ENCODE measurements at places on chromosomes 13 and 19.

GRCh38 chr13:97140611-97141010, 81.5 kb upstream of the MBNL2 start:
- no peak for DNase-seq

DNA sequence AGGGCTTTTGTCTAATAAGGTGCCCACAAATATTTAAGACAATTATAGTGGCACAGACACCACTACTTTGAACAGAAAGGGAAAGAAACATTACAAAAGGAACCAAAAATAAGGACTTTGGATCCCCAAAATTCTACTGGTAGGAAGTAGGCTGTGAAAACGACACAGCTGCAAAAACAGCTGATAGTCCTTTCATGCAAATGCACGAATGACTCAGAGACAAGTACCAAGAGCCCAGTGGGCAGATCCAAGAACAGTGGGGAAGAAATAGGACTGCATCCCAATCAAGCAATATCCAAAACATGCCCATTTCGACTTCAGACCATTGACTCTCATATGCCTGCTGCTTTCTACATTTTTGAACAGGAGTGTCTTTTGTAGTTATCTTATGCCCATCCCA, 269.4 kb upstream of the NBEA start:
- DNase-seq, result no peak

GRCh38 chr13:72221276-72221962, 354.4 kb upstream of the DACH1 start:
- DNase-seq, result no peak

DNA sequence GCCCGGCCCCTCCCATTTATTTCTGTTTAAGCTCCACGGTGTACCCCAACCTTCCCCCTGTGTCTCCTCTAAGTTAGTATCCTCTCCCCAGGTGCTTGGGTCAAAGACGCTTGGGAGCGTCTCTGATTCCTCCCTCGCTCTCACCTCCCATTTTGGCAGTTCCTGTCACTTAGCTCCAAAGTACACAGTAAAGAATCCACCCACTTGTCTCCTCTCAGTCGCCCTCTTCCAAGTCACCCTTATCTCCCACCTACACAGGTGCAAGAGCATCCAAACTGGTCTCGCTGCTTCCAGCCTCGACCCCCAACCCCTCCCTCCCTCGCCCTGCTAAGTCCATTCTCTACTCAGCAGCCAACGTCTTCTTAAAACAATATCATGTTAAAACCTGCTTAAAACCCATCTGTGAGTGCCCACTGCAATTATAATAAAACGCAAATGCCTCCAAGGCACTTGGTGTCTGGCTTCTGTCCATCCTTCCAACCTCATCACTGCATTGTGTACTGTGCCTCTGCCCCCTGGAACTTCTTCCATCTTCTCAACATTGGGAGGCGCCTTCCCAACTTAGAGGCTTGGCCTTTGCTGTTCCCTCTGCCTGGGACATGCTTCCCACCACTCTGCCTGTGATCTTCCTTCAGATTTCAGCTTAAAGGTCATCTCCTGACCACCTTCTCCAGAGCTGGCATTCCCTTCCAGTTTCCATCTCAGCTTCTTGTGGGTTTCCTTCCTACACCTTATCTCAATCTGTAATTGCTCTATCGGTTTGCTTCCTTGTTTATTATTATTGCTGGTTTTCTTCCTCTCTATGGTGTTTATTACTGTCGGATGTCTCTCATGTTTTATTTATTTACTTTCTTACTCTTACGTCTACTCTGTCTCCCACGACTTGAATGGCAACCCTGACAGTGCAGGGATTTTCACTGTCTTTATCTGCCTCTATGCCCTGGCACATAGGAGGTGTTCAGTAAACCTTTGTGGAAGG, 9.5 kb upstream of the KLK14 start:
- DNase-seq, result no peak

GRCh38 chr13:72293206-72293605, 426.2 kb upstream of the DACH1 start:
- no peak for DNase-seq

- DNase-seq, result no peak
These were observed 63.3 kb downstream of the DCLK1 start for GRCh38 chr13:36067746-36068381.

- DNase-seq, result no peak
These were observed 2134.7 kb downstream of the PCDH9 start for GRCh38 chr13:65095161-65096082.

- no peak for DNase-seq
These were observed 699.0 kb downstream of the GPC5 start for GRCh38 chr13:92097337-92097903.

DNA sequence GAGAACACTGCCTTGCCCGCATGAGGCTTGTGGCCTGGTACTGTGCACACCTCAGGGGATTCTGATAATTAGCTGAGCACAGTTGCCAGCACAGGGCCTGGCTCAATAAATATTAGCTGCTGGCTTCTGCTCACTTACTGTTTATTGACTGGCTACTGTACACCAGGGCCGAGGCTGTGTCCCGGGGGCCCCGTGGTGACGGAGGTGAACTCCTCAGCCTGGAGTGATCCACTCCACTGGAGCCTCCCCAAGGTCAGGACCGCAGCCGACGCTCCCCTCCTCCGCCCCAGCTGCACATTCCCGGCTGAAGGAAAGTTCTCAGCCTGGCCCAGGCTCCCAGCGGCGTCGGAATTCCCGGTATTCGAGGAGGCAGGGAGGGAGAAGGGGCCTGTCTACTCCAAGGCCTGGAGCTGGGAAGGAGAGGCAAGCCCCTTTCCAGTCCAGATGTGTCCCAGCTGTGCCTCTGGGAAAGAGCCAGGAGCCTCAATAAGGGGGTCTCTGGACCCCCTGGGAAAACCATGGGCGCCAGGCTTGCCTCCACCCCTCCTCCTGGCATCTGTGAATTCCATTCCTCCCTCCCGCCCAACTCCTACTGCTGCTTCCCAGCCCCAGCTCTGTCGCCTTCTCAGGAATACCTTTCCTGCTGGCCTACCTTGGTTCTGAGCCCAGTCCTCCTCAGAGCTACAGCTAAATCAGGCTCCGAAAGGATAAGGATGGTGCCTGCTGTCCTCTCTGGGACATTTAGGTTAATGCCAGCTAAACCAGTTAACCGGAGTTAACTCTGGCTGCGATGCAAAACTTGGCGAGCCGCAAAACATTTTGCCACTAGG, 7.3 kb downstream of the RPS16 start:
- no peak for DNase-seq

DNA sequence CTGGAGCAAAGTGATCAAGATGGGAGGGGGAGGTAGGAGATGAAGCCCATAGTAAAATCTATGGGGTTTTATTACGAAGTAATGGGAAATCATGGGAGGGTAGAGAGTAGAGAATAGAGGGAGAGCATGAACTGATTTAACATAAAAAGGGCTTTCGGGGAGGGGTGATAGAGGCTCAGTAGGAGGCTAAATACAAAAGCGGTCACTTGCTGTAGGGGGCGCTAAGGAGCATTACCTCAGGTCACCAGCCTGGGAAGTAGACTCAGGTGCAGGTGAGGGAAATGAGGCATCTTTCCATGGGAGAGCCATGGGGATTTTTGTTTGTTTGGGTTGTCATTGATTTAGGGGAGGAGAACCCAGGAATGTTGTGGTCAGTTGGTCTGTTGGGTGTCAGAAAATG, 14.1 kb downstream of the KRTDAP start:
- no peak for DNase-seq

GRCh38 chr19:18502246-18502637, 19.6 kb downstream of the ELL start:
- no peak for DNase-seq

GRCh38 chr13:35724446-35724845, 248.0 kb upstream of the MAB21L1 start:
- no peak for DNase-seq

- no peak for DNase-seq
These were observed 42.8 kb downstream of the PIN1 start for GRCh38 chr19:9877780-9878510.

DNA sequence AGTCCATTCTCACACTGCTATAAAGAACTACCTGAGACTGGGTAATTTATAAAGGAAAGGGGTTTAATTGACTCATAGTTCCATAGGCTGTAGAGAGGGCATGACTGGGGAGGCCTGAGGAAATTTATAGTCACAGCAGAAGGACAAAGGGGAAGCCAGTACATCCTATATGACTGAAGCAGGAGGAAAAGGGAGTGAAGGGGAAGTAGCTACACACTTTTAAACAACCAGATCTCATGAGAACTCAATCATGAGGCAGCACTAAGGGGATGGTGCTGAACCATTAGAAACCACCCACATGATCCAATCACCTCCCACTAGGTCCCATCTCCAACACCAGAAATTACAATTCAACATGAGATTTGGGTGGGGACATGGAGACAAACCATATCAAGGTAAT, 209.1 kb downstream of the DIAPH3 start:
- DNase-seq, result no peak

GRCh38 chr19:41776700-41777099, 19.7 kb upstream of the CEACAM3 start:
- DNase-seq, result no peak

DNA sequence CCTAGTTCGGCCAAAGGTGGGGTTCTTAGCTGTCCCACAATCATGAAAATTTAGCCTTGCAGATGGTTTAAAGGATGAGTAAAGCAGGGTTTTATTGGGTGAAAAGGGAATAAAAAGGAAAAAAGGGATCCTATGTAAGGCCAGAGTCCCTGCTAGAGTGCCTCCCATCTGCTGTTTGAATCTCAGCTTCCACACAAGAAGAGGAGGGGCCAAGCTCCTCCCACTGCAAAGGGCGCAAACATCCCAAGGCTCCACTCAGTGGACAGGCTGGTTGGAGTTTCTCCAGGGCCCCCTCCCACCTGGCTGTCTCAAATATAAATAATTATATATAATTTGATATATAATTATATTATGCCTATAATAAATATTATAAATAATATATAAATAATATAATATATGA, 1272.1 kb upstream of the PCDH20 start:
- DNase-seq, result no peak

DNA sequence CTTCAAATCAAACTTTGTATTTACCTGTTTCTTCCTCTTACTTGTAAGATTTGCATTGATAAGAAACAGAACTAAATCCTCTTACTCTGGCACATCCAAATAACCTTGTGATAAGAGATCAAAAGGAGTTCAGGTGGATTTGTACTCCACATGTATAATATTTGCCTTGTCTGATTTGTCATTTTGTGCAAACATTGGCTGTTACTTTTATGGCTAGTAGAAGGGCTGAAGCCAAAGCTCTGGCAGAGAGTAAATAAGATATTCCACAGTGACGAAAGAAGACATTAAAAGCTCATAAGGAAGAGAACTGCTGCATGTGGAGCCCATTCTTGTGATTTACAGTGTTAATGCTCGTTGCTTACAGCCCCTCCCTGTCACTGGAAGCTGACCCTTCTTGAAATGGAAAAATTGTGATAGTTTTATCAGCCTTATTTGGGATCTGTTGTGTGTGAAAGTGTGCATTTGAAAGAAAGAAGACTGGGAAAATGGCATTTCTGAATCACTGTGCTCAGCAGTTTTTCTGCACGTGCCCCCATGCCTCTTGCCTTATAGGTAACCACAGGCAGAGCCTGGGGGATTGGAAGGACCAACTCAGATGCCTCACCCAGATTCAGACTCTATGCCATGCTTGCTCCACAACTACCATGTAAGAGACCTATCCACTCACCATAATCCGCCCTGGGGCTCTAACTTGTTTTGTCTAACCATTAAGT, 68.2 kb downstream of the OXGR1 start:
- no peak for DNase-seq

DNA sequence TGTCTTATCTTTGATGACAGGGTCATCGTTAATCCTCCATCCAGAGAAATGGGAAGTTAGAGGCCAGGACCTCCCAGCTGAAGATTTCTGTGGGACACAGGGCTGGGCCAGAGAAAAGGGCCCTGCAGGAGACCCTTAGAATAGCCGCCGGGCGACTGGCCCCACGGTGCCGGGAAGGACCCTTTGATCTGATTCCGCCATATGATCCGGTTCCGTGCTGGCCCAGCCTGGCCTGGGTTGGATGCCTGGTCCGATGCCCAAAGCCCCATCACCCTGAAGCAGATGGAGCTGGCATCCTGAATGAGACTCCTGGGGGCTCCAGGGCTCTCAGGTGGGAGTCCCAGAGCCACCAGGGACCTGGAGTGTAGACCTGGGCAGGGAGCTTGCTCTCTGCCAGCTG, 6.0 kb upstream of the STK11 start:
- no peak for DNase-seq

GRCh38 chr13:76852986-76853385, 33.2 kb downstream of the KCTD12 start:
- DNase-seq, result no peak

DNA sequence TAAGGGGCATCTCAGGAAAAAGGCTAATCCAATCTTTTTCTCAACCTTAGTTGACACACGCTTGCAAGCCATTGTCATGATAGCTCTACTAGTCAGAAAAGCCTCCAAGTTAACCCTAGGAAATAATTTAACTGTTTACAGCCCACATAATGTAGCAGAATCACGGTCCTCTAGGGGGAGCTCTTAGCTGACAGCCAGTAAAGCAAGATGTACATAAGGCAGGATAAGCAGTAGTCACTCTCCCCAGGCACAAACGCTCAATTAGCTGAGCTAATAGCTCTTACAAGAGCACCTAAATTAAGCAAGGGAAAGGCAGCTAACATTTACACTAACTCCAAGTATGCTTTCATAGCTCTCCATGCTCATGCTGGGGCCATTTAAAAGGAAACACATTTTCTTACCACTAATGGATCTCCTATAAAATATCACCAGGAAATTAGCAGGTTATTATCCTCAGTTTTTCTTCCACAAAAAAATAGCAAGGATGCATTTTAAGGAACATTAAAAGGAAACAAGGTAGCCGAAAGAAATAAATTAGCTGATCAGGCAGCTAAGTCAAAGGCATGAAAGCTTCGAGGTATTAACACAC, 33.7 kb upstream of the ZSCAN5A start:
- DNase-seq, result peak; percentile 25

DNA sequence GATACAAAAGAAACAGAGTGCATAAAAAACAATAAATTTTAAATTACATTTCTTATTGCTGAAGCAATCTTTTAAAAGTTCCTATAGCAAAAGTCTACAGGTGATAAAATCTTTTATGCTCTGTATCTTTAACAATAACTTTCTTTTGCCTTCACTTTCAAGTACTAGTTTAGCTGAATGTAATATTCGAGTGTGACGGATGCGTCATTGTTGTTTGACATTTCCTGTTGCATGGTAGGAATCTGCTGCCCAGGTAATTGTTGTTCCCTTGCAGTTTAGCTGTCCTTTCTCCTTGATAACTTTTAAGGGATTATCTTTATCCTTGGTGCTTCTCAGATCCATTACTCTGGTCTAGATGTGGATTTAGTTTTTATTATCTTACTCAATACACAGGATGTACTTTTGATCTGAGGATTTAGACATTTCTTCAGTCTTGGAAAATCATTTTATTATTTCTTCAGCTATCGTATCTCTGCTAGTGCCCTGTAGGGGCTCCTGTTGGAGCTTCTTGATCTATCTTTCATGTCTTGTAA, 2.1 kb upstream of the CPB2 start:
- DNase-seq, result no peak

DNA sequence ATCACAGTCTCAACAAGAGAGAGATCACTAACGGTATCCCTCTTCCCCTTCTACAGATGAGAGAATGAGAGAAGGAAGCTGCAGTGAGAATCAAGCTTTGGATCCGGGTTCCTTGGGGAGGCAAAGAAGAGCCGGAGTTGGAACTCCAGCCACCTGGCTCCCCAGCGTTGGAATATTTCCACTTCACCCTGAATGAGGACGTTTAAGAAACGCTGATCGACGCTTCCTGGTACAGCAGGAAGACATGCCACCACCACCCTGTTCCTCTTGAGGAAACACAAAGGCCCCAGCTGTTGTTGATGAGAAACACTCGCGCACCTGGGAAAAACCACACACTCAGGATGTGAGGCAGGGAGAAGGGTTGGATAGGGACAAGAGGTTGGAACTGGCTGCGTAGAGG, 11.3 kb upstream of the CACNG8 start:
- DNase-seq, result no peak
